ENCODE measurements at places on chromosomes 5 and 9. TPM values are rescaled to one million over a fixed set of nuclear protein-coding genes. Genes with fewer than 3 reads are reported as not detected.
A peak's percentile ranks its signal among the peaks of the same experiment; 100 is the strongest.

DNA sequence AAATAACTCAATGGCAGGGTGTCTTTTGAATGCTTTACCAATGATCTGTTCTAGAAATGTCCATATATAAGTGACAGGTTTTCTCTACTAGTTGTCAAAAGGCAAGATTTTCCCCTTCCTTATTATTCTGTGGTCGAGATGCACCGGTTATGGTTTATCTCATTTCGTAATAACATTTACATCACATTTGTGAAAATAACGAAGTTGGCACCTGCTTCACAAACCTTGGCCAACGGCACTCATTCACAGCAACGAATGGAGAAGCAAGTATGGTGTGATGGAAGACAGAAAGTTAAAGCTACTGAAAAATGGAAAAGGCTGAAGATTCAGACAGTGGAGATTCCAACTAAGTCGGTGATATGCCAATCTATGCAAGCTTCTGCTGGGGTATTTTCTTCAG, 235.8 kb downstream of the KCTD16 start:
- H3K4me1 ChIP-seq, result no peaks in the 10 kb centered on the region
- DNase-seq, result no peak
- no peak overlapping the region for H3K27ac ChIP-seq
- H3K4me3 ChIP-seq, result no peak overlapping the region
- H3K36me3 ChIP-seq, result no peaks in the 10 kb centered on the region

GRCh38 chr9:114343471-114344187, 14.0 kb downstream of the ORM2 start:
- no peaks in the 10 kb centered on the region for H3K27me3 ChIP-seq
- no peak overlapping the region for H3K4me3 ChIP-seq
- H3K27ac ChIP-seq, result no peak overlapping the region
- H3K36me3 ChIP-seq, result peaks cover 44% of the 10 kb centered on the region

GRCh38 chr5:81361600-81361999, 32.3 kb downstream of the ACOT12 start:
- no peak for DNase-seq
- no peaks in the 10 kb centered on the region for H3K27me3 ChIP-seq
- no peaks in the 10 kb centered on the region for H3K36me3 ChIP-seq

DNA sequence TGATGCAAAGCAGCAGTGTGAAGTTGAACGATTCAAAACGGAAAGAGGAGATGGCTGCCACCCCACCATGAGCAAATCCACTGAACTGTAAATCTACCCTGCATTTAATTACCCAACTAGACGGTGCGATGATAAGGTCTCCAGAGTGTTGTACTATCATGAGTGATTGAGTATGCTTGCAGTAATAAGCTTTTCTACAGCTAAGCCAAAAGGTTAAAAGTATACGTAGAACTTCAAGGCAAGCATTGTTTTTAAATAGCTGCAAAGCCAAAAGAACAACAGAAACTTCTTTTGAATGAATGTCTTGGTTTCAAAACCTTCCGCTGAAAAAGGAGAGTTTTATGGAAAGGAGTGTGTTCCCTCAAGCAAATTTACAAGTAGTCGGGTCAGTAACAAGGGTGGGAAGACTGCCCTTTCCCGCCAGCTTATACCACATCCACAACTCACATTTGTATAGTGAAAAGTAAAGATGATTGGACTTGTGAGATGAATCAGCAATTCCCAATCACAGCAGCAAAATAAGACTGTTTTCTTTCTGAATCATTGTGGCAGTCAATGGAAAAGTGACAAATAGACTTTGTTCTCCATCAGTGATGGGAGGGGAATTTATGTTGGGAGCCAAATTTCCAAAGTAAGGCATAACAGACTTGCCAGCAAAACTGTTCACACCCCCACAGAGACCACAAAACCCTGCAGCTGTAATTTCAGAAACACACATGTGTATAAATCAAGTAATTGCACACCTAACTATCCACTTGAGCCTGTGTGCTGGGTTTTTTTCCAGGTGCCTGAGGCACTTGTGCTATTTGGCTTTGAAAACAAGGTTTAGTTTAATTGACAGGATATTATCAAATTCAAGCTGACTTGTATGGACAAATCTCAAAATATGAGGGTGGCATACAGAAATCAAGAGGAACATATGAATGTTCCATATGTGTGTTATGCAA, 407.7 kb upstream of the GRAMD2B start:
- H3K4me1 ChIP-seq, result peaks cover 56% of the 10 kb centered on the region
- peak overlapping the region; percentile 75 for H3K27ac ChIP-seq
- DNase-seq, result no peak
- H3K4me3 ChIP-seq, result no peak overlapping the region
- H3K27me3 ChIP-seq, result peaks cover 2% of the 10 kb centered on the region
- H3K36me3 ChIP-seq, result peaks cover 7% of the 10 kb centered on the region

GRCh38 chr5:115475788-115476187, 68.8 kb downstream of the FEM1C start:
- peaks cover 16% of the 10 kb centered on the region for H3K4me1 ChIP-seq
- no peak overlapping the region for H3K4me3 ChIP-seq
- no peaks in the 10 kb centered on the region for H3K27me3 ChIP-seq
- H3K36me3 ChIP-seq, result no peaks in the 10 kb centered on the region

SPINK7 gene
- total RNA-seq, result not detected

EIF4E1B gene
- total RNA-seq, result 1.1 TPM

GRCh38 chr9:136352682-136353081, 10.9 kb downstream of the DNLZ start:
- no peak for DNase-seq
- H3K4me3 ChIP-seq, result no peak overlapping the region
- no peaks in the 10 kb centered on the region for H3K4me1 ChIP-seq
